ENCODE measurements at places on chromosomes 6 and 20. TPM values are rescaled to one million over a fixed set of nuclear protein-coding genes. Genes with fewer than 3 reads are reported as not detected.
A peak's percentile ranks its signal among the peaks of the same experiment; 100 is the strongest.

GRCh38 chr20:13139459-13140150, 81.5 kb upstream of the ISM1 start:
- DNase-seq = no peak

DNA sequence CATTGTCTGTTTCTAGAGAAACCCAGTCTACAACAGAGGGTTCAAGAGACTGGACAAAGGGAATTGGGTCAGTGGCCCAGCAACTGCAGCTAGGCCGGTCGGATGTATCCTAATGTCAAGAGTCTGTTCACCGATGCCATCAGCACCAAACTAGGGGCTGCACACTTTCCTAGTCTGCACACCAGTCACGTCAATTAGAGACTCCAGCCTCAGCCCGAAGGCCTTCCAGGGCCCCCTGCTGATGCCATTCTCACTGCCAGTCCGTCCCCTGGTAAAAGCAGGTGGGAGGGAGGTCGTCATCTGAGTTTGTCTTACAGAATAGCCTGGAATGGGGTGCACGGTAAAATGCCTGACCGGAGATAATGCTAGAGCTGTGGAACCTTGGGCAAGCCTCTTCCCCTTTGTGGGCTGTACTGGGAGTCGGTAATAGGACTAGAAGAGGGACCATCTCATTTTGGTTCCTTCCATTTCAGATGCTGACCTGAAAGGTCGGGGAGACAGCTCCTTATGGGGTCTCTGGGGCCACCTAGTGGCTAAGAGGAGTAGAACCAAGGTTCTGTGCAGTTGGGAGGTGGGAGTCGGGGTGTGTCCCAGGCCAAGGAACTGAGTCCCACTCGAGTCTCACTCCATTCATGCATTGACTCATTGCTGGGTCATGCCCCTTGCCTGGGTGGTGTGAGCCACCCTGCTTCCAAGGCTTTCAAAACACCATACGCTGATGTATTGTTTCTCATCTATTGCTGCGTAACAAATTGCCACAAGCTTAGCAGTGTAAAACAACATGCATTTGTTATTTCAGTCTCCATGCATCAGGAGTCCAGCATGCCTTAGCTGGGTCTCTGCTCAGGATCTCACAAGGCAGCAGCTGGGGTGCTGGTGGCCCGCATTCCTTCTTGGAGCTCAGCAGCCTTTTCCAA, 5.1 kb downstream of the SOX12 start:
- DNase-seq = peak; percentile 54

DNA sequence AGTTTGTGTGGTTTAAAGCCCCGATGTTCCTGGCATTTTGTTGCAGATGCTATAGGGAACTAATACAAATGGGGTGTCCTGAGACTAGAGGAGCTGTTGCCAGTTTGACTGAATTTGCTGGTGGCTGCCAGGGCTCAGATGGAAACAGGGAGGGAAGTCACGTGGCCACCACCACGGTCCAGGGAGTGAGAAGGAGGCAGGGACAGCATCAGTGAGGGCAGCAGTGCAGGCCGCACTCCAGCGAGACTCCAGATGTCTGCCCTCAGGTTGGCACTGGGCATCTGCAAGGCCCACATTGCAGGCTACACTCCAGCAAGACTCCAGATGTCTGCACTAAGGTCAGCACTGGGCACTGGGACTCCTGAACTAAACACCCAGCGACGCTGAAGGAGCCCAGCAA, 86.2 kb downstream of the RAMACL start:
- DNase-seq = no peak

DNA sequence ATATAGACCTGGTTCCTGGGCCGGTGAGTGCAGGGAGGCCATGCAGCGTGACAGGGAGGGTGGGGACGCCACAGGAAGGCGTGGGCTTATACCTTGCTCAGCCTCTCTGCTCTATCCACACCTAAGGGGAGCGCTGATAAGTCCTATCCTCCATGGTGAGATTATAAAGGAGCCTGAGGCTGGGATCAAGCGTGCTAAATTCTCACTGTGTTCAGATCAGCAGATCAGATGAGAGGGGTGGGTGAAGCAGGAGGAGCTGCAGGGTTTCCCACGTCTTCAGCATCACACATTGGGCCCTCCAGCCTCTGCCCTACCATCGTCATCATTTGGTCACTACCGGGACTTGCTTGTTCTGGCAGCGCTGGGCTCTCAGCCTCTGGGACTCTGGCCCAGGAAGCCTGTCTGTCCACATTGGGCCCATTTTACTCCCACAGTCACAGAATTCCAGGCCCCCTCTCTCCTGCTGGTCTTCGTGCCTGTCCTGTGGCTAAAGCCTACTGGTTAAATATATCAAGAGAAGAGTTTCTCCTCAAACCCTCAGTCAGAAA, 29.1 kb upstream of the PDE10A start:
- no peak for DNase-seq

- no peak for DNase-seq
Measured at GRCh38 chr6:45027126-45027525, 301.0 kb upstream of the RUNX2 start.

GRCh38 chr6:163356324-163356723, 58.2 kb upstream of the QKI start:
- DNase-seq = peak; percentile 16

GRCh38 chr6:126914172-126914571, 204.3 kb upstream of the RSPO3 start:
- DNase-seq = no peak

- DNase-seq = no peak
Measured at GRCh38 chr20:37777012-37777950, 83.5 kb downstream of the CTNNBL1 start.

The COL9A3 gene
- 1.9 TPM for total RNA-seq

The ATP9A gene
- 19.5 TPM for total RNA-seq

The WFDC10B gene
- not detected for total RNA-seq

The CRISP2 gene
- total RNA-seq = not detected

The MUC22 gene
- not detected for total RNA-seq

The SHLD1 gene
- total RNA-seq = 4.3 TPM

The SPTLC3 gene
- 3.8 TPM for total RNA-seq

Measured in A172 (cell line).